ENCODE measurements at places on chromosomes 2 and 18.

DNA sequence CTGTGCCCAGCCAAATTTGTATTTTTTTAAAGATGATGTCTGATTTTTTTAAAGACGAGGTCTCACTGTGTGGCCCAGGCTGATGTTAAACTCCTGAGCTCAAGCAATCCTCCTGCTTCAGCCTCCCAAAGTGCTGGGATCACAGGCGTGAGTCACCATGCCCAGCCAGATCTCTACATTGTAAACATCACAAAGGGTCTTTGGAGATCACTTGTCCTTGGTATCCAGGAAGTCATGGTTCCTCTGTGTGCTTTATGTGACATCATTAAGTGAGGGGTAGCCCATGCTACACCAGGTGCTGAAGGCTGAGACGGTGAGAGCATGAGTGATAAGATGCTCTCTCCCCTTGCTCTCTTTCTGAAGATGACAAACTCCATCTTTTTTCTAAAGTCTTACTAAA is 7.0 kb upstream of the NUP35 start:
- DNase-seq = no peak

DNA sequence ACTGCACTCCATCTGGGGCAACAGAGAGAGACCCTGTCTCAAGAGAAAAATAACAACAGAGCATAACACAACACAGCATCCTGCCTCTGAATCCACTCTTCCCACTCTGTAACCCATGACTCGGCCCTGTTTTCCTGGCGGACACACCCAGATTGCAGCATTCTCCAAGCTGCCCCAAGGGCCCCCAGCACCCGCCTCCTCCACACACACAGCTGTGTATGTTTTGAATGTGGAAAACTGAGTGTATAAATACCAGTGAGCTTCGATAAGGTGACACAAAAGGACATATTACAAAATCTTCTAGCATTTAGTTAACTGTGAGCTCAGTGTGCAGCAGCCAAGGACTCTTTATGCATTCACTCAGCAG is 13.0 kb downstream of the IMPA2 start:
- DNase-seq = peak; percentile 82

DNA sequence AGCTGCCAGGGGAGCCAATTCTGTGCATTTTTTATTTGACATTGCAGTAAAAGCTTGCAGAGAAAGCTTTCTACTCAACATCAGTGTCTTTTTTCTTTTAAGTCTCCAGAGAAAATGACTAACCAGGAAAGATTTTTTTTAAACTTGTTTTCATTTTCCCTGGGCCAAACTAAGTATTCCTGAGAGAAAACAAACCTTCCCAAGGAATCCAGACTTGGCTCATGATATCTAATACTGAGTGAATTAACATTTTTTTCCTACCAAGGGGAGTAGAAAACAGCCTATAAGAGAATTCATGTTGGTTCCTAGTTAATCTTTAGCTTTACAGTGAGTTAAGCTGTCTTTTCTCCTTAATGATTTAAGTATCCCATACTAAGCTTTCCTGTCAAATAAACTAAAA is 46.7 kb downstream of the DAPL1 start:
- DNase-seq = peak; percentile 88

DNA sequence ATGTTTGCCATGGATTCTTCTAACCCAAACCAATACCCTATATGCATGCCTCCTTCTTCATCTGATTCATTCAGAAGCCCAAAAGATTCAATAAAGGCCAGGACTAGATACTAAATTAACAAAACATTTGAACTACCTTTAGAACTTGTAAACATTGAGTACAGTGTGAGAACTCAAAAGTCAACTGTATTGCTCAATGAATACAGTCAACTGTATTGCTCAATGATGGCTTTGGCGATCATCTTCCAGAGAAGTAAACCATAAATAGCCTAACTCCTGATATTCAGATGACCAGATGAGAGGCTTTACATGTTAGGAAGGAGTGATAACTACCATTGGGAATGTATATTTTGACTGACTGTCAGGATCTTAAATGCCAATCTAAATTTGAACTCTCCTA is 206.5 kb upstream of the ITGA4 start:
- DNase-seq = peak; percentile 51

DNA sequence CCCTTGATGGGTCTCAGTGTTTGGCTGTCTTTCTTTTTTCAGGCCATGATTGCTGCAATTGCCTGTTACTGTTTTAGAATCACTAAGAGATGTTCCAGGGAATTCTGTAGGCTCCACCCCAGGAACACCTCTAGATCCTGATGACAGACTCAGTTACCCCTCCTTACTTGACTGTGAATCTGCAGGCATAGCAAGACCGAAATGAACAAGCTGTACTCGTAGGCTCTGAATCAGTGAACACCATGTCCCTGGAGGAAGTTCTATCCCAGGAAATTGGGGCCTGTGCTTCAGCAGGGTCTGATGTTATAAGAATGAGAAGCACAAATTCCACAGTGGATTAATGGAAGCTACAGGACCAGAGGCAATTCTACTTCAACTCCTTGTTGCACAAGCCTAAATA is 148.6 kb downstream of the COPS8 start:
- no peak for DNase-seq

GRCh38 chr2:214311031-214311533 is 99.8 kb upstream of the VWC2L start:
- DNase-seq = no peak

GRCh38 chr2:196331851-196332250 is 160.5 kb upstream of the STK17B start:
- DNase-seq = no peak

- DNase-seq = peak; percentile 73
Observed at GRCh38 chr18:45222180-45222579, 393.1 kb upstream of the SLC14A2 start.

DNA sequence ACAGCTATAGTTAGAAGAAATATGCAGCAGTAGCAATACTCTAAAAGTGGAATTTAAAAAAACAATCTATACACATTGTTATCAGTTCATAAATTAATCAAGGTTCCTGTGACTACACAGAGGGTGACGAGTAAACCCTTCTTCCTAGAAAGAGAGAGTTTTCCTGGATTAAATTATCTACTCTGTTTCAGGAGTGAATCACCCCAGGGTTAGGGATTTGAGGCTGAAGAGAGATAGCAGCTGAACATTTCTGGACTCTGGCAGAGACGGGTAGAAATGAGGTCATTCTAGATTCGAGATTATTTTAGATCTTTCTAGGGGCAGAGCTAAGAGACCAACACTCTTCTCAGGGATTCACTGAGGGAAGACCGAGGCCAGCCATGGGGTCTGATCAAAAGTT is 38.8 kb upstream of the PMAIP1 start:
- no peak for DNase-seq

GRCh38 chr18:21991886-21992285 is 177.5 kb upstream of the GATA6 start:
- DNase-seq = no peak

DNA sequence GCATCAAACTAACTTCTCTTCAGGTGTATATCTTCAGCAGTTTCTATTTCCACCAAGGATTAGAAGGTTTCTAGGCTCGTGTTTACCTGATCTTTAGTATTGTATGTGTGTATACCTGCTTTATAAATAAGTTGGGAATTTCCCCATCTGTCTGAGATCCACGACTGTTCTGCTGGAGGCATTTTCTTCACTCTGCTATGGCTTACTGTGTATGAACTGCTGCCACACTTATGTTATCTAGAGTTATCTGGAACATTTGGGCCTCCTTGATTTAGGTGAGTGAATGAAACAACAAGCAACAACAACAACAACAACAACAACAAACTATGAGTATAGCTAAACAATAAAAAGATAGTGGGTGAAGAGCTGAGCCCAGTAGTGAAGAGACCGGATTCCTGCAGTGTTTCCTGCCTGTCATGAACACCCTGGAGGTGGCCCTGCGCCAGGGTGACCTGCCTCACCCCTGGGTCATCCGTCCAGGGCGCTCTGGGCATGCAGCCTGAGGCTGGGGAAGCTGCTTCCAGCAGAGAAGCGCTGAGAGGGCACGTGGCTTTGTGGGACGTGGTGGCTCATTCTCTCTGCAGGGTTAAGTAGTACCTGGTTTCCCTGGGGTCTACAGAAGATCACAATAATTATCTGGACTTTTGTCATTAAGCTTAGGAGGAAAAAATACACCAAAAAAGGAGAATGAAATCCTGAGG is 56.1 kb upstream of the GATA6 start:
- no peak for DNase-seq

GRCh38 chr2:78780864-78781583 is 244.5 kb upstream of the REG3G start:
- DNase-seq = no peak

DNA sequence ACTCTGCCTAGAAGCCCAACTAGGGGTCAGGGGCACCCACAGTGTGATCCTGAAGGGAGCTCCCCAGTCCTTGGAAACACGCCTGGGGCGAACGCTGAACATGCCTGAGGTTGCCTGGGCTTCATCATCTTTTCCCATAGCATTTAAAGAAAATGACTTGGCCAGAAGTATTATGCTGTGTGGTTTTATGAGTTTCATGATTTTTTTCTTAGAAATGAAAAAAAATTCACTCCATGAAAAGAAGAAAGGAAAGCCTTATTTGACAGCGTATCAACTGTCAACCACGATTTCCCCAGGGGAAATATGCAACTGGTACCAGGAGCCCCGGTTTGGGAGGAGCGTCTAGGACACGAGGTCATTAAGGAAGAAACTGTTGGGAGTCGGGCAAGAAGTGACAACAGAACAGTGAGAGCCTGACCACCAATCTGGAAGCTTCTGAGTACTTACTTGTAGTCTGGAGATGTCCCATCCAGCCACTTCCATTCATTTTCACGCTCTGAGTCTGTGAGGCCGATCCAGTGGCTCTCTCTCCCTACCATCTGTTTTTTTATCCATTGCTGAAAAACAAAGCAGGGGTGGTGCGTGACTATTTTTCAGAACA is 63.5 kb upstream of the THOC1 start:
- peak; percentile 76 for DNase-seq

- no peak for DNase-seq
Observed at GRCh38 chr18:45417392-45417791, 197.9 kb upstream of the SLC14A2 start.

- DNase-seq = no peak
Observed at GRCh38 chr2:195367809-195368208, 289.2 kb upstream of the SLC39A10 start.

DNA sequence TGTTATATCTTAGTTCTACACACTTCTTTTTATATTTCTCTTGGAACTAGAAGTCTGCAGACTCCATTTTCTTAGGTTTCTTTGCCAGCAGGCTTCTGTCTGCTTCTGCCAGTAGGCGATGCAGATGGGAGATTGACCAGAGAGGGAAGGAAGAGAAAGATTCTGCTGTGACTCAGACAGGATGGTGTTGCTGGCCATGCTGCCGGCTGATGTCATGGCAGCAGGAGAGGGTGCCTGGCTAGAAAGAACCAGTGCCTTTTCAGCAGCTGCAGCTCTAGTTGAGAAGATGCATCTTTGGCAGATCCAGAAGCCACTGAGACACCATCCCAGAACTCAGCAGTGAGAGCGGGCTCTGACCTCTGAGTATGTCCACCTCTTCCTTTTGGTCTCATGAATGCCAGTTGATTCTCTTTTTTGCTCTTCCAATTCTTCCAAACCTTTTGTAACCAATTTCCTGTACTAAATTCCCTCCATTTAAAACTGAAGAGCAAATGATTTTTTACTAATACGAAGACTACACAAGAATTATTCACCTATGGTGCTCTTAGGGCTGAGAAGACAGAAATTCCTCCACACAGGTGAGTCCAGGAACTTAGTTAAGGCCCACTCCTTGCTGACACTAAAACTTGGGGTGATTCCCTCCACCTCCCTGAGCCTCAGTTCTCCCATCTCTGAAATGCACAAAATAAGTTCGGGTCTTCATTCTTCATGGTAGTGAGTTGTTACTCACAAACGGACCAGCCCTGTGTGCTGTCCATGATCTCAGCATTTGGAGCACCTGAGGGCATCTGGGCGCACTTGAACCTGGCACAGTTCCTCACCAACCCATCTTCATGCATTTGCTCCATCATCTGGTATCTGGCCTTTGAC is 200.7 kb downstream of the MYCN start:
- DNase-seq = no peak

DNA sequence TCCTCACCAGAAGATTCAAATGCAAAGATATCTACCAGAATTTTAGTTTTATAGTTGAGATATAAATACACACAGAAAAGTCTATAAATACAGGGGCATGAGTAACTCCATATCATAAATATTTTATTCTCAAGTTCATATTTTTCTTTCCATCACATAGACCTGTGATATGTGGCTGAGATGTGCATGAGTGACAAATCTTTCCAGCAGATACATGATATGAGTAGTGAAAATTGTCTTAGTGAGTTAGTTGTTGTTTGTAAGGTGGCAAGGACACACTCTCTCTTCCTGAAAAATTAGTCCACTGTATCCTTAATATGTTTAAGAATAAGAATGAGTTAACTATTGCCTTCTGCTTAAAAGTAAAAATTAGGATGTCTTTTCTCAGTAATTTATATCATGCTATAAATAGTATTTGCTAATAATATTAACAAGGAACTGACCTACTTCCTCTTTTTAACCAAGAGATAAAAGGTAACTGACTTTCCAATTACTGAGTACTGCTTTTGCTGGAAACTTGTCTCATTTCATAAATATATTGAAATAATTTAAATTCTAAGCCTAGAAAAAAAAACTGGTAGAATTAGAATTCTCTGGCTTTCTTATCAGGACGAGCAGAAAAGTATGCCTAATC is 85.2 kb upstream of the SESTD1 start:
- DNase-seq = no peak

DNA sequence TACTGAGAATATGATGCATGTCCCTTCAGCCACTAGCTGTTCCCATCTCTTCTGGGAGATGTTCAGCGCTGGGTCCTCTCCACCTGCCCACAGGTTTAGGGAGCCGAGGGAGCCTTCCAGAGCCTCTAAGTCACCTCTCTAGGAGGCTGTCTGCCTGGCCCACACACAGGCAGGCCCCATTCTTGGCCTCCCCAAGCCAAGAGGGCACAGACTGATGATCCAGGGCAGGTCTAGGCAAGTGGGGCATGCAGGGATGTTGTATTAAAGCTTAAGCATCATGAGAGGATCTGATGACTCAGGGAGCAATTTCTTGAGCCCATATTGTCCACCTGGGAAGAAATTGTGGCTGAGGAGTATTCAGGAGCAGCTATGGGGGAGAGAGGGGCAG is 19.9 kb downstream of the TMSB10 start:
- DNase-seq = no peak

DNA sequence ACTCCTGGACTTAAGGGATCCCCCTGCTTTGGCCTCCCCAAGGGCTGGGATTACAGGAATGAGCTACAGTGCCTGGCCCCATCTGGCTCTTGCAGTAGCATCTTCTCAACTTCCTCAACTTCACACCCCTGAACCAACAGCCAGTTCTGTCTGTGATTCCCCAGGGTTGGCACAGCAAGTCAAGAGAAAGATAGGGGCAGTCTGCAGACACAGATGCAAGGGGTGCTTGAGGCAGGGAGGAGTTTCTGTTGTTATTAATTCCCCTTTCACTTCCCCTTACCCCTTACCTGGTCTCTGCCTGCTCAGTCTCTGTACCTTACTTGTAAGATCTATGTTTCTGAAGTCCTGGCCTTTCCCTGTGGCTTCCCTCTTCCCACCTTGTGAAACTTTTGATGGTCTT is 54.1 kb upstream of the MEX3C start:
- DNase-seq = no peak

- no peak for DNase-seq
Observed at GRCh38 chr18:78268226-78268988, 711.2 kb upstream of the SALL3 start.

GRCh38 chr2:67309281-67309680 is 87.9 kb upstream of the ETAA1 start:
- peak; percentile 49 for DNase-seq

Data from AG10803 (cell line).